ENCODE measurements at places on chromosomes 7 and 10.

- DNase-seq = no peak
Observed at GRCh38 chr10:131363416-131363815, 51.9 kb upstream of the TCERG1L start.

DNA sequence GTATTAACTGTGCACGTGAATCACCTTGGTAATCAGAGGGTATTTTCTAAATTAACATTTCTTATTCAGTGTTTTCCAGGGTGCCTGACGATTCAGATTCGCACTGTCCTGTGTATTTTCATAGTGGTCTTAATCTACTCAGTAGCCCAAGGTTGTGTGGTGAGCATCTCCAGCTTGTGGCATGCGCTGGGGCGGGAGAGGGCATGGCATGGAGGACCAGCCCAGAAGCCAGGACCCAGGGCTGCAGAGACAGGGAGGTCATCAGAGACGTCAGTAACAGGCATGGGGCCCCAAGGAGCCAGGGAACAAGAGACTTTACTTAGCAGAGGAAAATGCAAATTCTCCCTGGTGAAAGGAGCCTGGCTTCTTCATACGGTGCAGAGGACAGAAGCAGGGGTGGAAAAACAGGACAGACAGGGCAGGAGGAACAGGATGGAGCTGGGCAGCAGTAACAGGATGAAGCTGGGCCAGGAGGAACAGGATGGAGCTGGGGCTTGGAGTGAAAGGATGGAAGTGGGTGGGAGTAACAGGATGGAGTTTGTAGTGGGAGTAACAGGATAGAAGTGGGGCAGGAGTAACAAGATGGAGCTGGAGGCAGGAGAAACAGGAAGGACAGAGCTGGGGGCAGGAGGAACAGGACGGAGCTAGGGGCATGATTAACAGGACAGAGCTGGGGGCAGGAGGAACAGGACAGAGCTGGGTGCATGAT, 110.9 kb downstream of the ADCY1 start:
- DNase-seq = no peak

DNA sequence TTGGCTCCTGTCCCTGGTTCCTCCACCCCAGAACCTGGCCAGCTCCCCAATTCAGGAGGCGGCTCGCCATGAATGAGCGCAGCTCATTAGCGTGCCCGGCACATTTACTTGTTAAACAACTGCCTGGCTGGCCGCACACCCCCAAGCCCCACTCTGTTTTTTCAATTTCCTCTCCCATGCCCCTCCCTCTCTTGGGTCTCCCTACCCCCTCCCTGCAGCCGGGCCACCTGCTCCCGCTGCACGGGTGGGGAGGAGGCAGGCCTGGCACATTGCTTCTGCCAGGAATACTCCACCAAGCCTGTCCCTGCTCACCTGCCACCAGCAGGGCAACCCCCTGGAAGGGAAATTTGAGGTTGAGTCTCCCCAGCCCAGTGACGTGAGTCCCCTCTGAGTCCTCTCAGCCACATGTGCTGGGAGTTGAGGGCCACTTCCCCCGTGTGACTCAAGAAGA, 2.5 kb upstream of the SLIT1 start:
- DNase-seq = peak; percentile 24

DNA sequence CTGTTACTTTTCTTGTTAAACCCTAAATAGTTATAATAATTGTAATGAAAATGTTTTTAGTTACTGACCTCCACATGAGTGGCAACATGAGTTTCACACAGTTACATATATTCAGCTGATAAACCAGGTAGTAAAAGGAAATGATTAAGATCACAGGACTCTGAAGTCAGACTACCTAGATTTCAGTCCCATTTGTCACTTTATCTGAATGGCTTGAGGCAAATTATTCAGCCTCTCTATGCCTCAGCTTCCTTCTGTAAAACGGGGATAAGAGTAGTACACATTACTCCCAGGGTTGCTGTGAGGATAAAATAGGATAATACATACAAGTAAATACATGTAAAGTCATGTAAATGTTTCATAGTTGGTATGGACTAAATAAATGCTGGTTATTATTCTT, 254.3 kb upstream of the LRRTM3 start:
- DNase-seq = no peak

- DNase-seq = no peak
Observed at GRCh38 chr10:112412696-112413095, 34.0 kb downstream of the ZDHHC6 start.

GRCh38 chr7:100726996-100727761, 6.2 kb upstream of the ZAN start:
- no peak for DNase-seq

DNA sequence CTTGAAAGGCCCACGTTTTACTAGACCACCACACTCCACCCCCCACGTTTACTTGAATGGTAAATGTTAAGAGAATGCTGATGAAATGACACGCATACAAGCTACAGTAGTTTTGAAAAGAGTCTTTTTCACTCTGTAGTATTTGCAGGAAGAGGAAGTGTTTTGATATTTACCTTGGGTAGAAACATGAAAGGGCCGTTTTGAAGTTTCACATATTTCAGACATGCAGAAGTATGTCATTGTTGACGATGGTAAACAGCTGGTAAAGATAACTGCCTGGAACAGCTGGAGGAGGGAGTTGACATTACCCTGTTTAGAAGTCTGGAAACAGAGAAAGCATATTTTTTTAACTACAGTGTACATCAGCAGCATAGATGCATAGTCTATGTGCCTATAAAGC, 160.7 kb downstream of the NXPH1 start:
- DNase-seq = no peak

DNA sequence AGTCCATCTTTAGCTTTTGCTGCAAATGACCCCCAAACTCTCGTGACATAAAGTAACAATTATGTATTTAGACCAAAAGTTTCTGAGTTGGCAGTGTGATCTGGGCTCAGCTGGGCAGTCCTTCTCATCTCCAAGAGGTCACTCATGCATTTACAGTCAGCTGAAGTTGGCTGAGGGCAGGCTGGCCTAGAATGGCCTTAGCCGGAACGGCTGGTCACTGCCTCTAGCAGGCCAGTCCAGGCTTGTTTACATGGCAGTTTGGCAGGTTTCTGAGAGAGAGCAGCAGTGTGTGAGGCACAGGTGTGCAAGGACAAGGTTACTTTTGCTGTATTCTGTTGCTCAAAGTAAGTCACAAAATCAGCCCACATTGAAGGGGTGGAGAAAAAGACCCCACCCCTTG, 200.0 kb upstream of the AGK start:
- no peak for DNase-seq

DNA sequence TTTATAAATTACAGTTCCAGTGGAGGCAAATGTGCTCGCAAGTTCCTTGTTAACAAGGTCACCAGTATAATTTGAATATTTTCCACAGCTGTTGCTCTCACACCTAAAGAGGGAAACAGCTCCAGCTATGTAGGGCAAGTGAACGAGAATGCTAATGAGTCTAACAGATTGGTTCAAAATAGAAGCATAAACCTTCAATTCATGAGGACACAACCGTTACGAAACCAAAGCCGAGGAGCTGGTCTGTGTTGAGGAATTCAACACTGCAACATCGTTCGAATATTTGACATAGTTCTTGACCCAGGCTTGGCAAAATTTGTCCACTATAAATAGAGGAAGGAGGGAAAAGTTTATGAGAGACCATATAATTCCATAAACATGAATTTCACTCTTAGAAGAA, 161.3 kb downstream of the KLF6 start:
- no peak for DNase-seq

DNA sequence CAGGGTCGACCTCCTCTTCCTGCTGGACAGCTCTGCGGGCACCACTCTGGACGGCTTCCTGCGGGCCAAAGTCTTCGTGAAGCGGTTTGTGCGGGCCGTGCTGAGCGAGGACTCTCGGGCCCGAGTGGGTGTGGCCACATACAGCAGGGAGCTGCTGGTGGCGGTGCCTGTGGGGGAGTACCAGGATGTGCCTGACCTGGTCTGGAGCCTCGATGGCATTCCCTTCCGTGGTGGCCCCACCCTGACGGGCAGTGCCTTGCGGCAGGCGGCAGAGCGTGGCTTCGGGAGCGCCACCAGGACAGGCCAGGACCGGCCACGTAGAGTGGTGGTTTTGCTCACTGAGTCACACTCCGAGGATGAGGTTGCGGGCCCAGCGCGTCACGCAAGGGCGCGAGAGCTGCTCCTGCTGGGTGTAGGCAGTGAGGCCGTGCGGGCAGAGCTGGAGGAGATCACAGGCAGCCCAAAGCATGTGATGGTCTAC, 46.9 kb downstream of the VWA2 start:
- no peak for DNase-seq

DNA sequence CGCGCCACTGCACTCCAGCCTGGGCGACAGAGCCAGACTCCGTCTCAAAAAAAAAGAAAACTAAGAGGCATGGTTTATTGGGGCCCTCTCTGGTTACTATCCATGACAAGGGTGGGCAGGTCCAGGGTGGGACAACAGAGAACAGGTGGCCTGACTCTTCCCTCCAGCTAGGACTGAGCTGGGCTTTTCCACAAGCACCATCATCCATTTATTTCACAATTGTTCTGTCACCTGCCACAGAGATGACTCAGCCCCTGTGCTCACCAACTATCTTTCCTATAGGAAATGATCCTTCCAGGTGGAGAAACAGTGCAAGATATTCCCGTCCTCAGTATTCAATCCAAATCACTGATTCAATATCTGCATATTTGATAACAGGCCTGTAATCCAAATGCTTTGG, 44.9 kb upstream of the MYL10 start:
- no peak for DNase-seq

GRCh38 chr10:84706875-84707274, 378.5 kb downstream of the CCSER2 start:
- no peak for DNase-seq

DNA sequence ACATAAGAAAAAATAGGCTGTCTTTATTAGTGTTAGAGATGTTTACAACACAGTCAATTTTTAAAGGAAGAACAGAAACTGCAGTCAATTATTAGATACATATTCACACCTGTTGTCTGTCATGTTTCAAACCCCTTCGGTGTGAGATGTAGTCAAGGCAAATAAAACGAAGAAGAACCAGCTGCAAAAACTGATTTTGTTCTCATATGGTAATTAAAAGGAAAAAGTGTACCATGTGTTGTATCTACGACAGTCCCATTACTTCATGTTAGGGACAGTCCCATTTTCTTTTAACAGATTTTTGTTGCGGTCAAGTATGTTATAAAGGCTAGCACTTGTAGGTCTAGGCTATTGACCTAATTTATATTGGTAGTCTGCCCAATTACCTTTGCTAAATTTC, 149.4 kb downstream of the LRRN3 start:
- no peak for DNase-seq
